M059J (cell line): ENCODE measurements at places on chromosomes 1 and 21. TPM values are rescaled to one million over a fixed set of nuclear protein-coding genes. Genes with fewer than 3 reads are reported as not detected.

The HEYL gene
- 0.15 TPM in 1 of 2 replicates, not detected in the other for total RNA-seq

GRCh38 chr1:12587981-12588640 is 29.9 kb downstream of the DHRS3 start:
- peak; percentile 90 for DNase-seq

- no peak for DNase-seq
These were observed 26.8 kb downstream of the CBR1 start for GRCh38 chr21:36096398-36097290.

- peak; percentile 11 for DNase-seq
These were observed 199.3 kb upstream of the GRIK3 start for GRCh38 chr1:37233606-37234005.

DNA sequence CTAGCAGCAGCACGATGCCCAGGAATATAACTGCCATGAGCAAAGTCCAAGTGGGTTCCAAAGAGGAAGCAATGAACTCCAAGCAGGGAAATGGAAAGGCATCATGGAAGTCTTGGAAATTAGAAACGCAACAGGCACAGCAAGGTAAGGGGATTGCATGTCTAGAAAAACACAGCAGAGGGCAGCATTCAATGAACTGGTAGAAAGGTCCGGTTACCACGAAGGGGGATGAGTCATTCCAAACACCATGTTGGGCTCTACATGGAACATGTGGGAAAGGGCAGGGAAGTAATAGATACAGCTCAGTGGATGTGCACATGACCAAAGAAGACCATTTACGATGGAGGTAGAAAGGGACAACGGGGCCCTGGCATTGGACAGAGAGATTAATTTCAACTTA is 36.4 kb downstream of the RXRG start:
- peak; percentile 66 for DNase-seq

DNA sequence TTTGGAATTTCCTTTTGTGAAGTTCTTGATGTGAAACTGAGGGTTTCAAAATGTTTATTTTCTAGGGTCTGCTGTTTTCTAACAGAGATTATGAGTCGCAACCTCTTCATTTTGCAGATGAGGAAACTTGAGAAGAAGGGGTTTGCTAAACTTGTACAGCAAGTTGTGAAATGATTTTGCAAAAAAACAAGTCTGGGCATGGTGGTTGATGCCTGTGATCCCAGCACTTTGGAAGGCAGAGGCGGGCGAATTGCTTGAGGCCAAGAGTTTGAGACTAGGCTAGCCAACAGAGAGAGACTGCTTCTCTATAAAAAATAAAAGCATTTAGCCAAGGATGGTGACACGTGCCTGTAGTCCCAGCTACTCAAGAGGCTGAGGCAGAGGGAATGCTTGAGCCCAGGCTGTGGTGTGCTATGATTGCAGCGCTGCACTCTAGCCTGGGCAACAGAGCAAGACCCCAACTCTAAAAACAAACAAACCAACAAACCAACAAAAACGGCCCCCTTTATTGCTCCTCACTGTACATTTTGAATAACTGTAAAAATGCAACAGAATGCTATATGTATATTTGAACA is 9.9 kb downstream of the TRIM67 start:
- DNase-seq, result no peak

GRCh38 chr1:204623894-204624361 is 61.6 kb downstream of the LRRN2 start:
- no peak for DNase-seq
